Lower leg skin (tissue), 4 donors: ENCODE measurements at places on chromosomes 7 and 10. TPM values are rescaled to one million over a fixed set of nuclear protein-coding genes. Genes with fewer than 3 reads are reported as not detected.

DNA sequence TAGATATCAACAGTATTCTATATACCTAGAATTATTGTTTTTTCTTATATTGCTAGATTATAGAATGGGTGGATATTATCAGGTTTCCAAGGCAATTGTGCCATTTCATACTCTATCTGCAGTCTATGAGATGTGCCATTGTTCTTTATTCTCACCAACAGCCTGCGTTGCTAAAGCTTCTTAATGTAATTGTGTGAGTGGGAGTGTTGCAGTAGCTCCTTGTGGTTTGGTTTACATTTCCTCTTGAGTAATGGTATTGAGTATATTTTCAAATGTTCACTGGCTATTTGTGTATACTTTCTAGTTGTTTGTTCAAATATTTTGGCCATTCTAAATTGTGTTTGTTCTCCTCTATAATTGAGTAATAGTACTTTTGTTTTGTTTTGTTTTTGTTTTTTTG is 199.2 kb downstream of the TFEC start:
- DNase-seq, result no peak

The SLC26A3 gene
- total RNA-seq, result not detected

DNA sequence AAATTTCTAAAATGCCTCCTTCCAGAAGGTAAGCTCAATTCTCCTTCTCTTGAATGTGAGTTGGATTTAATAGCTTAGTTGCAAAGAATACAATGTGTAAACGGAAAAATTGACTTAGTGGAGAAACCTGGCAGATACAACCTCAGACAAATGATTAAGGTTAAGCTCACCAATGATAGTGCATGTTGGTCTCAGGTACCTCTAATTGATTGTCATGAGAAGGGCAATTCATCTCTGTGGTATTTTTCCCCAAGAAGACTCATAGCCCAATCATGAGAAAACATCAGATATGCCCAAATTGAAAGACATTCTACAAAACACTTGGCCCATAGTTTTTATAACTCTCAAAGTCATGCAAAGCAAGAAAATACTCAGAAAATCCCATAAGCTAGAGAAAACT is 36.2 kb upstream of the TMEM106B start:
- DNase-seq, result no peak

DNA sequence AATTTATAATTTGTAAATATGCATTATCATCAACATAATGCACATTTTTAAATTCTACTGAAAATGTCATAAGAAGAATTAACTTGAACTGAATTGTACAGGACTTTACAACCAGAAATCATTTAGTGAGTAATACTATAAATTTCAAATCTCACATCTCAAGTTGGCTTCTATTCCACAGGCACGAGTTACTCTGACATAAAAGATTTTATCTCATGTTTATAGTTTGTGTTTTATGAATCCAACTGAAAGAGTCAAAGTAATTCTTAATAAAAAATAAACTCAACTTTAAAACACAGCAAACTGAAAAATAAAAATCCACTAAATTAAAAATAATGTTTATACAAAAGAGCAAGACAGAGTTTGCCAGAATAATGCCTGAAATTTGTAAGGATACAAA is 129.2 kb downstream of the CD36 start:
- no peak for DNase-seq

The ZEB1 gene
- total RNA-seq, result 7.1 TPM

- DNase-seq, result no peak
Measured at GRCh38 chr10:93630625-93631557, 18.6 kb downstream of the PDE6C start.

- no peak for DNase-seq
Measured at GRCh38 chr10:75553550-75553949, 122.1 kb downstream of the LRMDA start.

DNA sequence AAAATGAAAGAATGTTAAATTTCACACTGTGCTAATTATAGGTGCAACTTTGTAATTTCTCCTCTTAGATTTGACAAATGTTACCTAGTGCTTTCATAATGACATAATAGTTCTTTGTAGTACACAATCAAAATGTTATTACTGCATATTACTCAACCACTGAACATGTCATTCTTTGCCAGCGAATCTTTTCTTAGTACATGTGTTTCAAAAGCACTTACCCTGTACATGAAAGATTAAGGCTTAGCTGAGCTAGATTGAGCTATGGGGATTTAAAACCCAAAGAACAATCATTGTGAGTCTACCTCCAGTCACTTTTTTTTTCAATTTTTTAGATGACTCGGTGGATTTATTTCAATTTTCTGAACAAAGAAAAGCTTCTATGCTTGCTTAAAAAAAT is 123.5 kb upstream of the FERD3L start:
- DNase-seq, result no peak

GRCh38 chr7:1639532-1640175 is 30.4 kb upstream of the ELFN1 start:
- no peak for DNase-seq

- DNase-seq, result peak; percentile 57
Measured at GRCh38 chr7:143305423-143306070, 10.4 kb upstream of the CLCN1 start.

GRCh38 chr7:74012842-74013249 is 15.1 kb upstream of the ELN start:
- no peak for DNase-seq

DNA sequence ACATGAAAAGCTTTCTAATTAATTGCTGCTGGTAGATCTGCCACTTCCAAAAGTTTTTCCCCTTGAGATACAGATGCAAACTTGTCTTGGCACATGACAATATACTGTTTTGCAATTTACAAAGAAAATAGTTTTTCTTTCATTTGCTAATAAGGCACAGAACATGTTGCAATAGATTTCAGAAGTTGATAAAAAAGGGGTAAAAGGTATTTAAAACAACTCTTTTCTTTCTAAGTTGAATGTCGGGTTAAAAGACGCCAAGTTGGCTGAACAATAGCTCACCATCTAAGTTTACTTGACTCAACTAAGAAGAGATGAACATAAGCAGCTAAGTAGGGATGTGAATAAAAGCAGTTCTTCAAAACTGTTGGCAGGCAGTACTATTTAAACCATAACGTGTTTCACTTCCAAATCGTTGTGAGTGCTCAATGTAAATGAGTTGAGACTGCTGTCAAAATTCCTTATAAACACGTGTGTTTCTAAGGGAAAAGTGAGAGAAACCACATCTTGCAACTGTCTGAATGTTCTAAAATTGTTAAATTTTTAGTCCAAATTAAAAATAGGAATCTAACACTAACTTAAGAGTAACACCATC is 14.5 kb upstream of the THSD7A start:
- DNase-seq, result no peak

The LDB3 gene
- total RNA-seq, result 0.93 TPM

The LLCFC1 gene
- not detected for total RNA-seq

GRCh38 chr7:50317697-50318669 is 13.5 kb downstream of the IKZF1 start:
- DNase-seq, result no peak

DNA sequence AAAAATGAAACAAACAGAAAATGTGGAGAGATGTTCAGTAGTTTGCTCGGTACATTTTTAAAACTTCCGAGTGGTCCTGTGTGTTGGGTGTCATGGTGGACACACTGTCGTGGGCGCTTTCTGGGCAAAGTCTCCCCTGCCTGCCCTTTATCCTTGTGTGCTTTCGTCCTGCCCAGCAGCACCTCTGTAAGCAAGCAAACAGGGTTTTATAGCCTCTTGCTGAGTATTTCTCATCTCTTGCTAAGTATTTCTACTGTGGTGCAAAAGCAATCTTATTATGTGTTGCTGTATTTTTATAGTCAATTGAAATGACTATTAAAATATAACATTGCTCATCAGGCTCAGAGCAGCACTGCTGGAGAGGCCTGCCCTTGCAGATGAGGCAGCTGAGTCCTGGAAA is 48.7 kb downstream of the DOCK1 start:
- DNase-seq, result no peak

The ZP3 gene
- 2.6 TPM for total RNA-seq

The SPACDR gene
- total RNA-seq, result not detected

DNA sequence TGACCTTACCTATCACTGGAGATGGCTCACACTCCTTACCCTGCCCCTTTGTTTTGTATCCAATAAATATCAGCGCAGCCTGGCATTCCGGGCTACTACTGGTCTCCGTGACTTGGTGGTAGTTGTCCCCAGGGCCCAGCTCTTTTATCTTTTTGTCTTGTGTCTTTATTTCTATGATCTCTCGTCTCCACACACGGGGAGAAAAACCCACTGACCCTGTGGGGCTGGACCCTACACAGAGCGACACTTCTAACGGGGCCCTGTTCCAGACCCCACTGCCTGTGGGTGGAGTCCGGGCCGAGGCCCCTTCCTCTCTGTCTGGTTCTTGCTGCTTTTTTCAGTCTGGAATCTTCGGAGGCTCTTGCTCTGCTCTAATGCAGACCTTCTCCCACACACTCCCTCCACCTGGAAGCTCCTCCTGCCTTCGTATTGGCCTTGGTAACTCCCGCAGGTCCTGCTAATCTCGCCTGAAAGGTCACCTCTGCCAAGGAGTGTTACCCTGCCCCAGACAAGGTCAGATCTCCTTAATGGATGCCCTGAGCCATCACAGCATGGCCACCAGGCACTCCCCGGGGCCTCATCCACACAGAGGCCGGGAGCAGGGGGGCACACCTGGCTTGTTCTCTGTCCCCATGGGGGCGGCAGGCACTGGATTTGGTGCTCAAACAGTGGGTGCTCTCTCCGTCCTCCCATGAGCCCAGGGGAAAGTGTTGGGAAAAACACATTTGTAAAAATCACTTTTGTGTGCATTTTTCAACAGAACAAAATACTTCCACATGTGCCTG is 531.7 kb downstream of the PTPRN2 start:
- no peak for DNase-seq

GRCh38 chr7:41698726-41699125 is 4.2 kb downstream of the INHBA start:
- no peak for DNase-seq

DNA sequence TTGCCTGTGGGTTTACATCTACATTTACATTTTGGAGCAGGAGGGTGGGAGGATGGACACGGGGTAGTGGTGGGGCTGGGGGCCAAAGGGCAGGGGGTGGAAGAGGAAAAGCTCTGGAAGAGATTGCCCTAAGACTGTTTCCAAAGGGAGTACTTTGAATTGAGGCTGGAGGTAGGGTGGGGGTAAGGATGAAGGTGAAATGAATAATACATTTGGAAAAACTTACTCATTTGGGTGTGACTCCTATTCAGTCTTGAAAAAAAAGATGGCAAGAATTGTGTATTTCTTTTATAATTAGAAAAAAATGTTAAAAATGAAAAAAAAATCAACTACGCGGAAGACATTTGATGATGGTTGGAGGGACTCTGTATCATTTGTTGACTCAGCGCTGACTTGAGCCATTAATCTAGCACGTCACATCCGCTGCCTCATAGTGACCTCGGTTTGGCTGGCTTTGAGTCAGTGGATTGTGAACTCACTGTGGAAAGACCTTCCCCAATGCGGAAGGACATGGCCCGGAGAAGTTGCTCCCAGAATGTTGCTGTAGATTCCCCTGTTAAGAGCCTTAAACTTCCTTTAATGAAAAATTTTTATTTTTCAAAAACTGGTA is 2.8 kb downstream of the FAM180A start:
- peak; percentile 80 for DNase-seq
